ENCODE measurements at places on chromosomes 11 and 22.

GRCh38 chr11:119509969-119510401, 87.0 kb upstream of the THY1 start:
- DNase-seq = no peak

- DNase-seq = no peak
Measured at GRCh38 chr22:30206944-30207343, 39.6 kb downstream of the LIF start.

GRCh38 chr11:14905104-14906033, 13.3 kb upstream of the CYP2R1 start:
- no peak for DNase-seq

- no peak for DNase-seq
Measured at GRCh38 chr11:69992943-69993694, 85.0 kb upstream of the ANO1 start.

- no peak for DNase-seq
Measured at GRCh38 chr11:131977231-131977630, 606.8 kb downstream of the NTM start.

DNA sequence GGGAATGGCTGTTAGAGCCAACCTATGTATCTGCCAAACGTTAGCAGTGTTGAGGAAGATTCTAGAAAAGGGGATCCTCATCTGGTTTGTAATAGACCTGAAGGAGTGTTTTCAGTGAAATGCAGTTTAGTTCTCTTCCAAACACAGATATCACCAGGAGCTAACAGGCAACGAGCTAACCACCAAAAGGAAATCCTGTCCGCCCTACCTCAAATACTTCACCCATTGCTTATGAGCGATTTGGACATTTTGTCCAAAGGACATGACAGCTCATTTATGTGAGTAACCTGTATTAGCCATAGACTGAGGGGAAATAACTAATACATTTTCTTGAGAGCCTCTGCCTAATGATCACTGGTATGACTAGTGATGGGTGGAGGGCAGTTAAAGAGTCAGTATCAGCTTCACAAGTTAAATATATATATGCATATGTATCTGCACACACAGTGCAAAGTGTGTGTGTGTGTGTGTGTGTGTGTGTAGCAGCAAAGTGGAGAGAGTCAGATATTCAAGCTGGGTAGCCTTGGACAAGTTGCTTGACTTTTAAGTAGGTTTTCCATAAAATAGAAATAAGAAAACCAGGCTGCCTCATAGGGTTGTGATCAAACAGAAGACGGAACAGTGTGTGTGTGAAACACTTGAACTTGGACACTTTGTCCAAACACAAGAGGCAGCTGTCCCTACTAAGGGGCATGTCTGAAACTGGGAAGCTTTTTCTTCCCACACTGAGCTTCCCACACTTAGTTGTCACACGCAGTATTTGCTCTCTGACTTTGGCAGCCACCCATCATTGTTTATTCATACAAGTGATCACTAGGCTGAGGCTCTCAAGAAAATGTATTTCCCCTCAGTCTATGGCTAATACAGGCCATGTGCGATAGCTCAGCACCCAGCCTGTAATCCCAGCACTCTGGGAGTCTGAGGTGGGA, 940 bp upstream of the C11orf91 start:
- no peak for DNase-seq

GRCh38 chr22:20852503-20852902, 6.1 kb downstream of the PI4KA start:
- DNase-seq = no peak

- no peak for DNase-seq
Measured at GRCh38 chr11:65911682-65912568, 6.9 kb downstream of the C11orf68 start.

- DNase-seq = no peak
Measured at GRCh38 chr11:75667831-75668450, 897 bp downstream of the MAP6 start.

GRCh38 chr22:41801147-41801819, 804 bp downstream of the CCDC134 start:
- no peak for DNase-seq

DNA sequence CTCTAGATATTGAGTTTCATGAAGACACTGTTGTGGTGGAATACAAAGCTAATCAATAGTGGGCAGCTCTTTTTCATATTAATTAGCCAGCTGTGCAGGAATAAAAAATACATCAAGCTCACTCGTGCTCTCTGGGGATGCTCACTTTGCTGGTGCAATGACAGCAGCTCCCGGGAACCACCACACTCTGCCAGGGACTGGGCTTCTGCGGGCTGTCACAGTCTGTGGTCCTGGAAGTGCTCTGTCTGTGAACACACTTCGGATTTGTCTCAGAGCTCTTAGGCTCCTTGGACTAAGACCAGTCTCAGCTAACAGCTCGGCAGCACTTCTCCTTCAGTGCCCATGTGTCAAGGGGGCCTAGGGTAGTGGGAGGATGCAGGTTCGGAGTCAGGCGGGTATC, 393.5 kb downstream of the TENM4 start:
- no peak for DNase-seq

DNA sequence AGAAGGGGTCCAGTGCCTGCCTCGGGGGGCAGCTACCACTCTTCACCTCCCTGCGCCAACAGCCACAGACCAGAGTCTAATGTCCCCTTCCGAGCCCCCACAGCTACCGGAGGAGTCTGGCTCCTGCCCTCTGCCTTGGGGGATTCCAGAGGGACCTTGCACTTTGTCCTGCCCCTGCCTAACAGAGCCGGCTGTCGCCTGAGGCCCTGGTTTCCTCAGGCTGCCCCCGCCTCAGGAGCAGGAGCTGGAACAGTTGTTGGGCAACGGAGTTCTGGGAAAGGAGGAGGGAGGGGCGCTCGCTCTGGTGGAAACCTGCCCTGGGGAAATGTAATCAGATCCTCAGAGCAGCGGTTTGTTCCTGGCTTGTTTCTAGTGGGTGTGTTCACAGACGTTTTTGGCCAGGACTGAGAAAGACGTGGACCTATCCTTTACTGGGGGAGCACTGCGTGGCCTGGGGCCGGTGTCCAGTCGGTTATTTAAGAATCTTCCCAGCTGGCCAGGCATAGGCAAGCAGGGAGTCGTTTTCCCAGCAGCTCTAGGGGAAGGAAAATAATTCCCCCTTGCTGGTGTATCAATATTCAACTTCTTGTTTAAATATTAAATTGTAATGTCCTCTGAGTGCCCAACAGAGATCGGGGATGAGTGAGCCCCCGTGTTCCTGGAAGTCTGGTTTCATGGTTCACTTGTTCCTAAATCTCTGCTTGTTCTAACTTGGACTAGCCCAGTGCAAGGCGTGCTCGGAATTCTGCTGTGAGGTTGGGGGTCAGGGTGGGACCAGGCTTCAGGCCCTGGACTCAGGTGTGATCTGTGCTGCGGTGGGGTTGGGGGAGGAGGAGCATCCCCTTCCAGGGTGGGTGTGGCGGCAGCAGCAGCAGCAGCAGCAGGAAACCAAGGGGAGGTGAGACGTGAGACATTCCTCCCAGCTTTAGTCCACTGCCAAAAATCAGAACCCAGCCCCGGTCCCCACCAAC, 32.1 kb downstream of the A4GALT start:
- no peak for DNase-seq

GRCh38 chr11:61092280-61092766, 10.0 kb upstream of the CD5 start:
- DNase-seq = no peak

DNA sequence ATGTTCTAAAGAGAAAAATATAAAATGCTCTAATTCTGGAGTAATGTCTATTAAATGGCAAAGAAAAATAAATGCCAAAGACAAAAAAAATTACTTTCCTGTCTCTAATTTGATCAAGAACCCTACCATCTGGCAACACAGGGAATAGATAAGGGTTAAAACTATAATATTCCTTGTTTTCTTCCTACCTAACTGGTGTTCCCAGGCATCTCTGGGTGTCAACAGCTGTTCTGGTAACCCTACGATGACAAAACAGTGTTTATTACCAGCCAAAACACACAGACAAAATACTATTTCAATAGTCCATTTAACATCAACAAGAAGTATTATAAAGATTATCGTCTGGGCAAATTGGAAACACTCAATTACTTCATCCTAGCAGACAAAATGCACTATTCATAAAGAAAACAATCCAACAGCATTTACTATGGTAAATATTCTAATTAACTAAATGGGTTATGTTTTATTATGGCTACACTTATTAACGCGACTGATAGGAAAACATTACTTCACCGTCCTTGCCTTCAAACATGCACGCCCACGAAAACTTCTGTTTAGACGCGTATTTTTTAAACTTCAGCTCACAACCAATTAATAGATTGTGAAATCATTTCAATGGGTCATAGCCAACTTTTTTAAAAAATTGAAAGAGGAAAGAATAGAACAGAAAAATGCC, 50.6 kb downstream of the LGR4 start:
- DNase-seq = no peak

DNA sequence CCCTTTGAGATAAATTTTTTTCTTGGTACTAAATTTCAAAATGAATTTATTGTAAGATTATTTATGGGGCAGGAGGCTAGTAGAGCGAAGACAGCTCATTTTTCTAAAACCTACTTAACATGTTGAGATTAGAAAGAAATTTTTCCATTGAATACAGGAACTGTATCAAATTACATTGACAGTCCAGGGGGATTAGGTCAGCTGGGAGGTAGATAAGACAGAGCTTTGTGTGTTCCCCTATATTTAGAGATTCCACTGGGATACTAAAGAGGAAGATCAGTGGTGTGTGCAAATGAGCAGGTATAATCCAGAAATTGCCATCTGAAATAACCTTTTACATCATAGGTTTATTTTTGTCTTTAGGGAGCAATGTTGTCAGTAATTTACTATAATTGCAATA, 32.1 kb downstream of the ENDOD1 start:
- DNase-seq = no peak

DNA sequence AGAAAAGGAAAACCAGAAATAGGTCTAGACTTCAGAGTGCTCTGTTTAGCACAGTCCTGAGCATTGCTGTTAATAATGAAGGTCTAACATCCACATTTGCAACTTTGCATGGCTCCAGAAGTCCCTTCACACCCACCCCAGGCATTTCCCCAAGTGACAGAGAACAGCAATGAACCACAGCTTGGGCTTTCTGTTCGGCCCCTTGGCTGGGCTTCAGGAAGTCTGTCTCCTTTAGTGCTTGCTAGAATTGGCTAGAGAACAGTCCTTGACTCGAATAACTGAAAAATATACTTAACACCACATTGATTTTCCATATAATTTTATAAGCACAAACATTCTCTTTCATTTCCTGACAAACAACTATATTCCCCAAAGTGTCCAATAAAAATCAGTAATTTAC, 29.3 kb upstream of the TENM4 start:
- no peak for DNase-seq

DNA sequence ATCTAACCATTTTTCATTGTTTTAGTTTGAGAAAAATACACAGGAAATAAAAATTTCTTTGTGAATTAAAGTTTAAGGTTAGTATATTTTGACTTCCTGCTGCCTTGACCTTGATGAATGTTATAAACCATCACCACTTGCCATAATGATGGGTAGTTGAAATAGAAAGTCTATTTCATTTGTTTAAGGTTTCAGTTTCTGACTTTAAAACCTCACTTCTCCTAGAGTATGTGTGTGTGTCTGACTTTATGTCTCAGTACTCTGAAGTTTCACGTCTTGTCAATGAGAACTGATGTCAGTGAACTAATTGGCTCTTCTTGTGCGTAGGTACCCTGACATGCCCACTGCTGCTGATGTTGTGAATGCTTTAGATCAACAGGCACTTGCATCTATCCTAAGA, 188.2 kb downstream of the METTL15 start:
- DNase-seq = no peak

DNA sequence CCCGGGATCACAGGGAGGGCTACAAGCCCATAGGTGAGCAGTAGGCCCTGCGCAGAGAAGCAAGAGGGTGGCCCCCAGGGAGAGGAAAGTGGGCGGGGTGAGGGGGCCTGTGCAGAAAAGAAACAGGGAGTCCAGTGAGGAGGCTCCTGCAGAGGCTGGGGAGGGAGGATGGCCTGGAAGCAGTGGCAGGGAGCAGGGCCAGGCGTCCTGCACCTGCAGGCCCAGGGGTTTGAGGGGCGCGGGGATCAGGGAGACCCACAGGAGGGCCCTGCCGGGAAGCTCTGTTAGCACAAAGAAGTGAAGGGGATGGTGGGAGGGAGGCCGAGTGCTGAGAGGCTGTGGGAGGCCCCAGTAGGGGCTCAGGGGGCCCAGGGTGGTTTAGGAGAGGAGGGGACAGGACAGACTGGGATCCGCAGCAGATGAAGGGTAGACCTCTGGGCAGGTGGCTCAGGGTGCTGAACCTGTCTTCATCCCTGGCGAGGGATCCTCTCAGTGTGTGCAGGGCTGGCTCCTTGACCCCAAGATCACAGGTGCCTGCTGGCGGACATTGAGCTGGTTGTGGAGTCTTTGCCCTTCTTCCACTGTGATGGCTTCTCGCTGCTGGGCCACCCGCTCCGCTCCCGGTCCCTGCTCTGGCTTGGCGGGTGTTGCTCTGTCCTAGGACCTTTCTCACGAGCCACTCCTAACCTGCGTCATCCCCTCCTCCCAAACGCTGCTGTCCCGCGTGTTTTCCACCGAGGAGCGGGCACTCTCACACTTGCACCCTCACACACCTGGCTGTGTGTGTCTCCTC, 31.8 kb upstream of the CELSR1 start:
- no peak for DNase-seq

- no peak for DNase-seq
Measured at GRCh38 chr11:33321422-33321821, 64.2 kb downstream of the HIPK3 start.

DNA sequence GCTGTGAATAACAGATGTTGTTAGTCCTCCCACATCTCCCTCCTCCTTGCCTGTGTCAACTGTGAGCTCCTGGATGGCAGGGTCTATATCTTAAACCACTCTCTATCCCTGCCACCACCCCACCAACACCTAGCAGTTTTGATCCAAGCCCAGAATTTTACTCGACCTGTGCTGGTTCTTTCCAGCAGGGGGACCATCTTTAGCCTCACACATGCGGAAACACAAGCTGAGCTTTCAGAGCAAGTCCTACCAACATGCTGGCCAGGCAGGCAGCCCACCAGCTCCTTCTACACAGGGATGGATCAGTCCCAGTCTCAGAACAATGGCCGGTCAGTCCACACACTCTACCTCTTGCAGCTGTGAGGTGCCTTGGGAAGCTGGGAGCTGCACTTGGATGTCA, 231.5 kb downstream of the NXPE2 start:
- DNase-seq = no peak

DNA sequence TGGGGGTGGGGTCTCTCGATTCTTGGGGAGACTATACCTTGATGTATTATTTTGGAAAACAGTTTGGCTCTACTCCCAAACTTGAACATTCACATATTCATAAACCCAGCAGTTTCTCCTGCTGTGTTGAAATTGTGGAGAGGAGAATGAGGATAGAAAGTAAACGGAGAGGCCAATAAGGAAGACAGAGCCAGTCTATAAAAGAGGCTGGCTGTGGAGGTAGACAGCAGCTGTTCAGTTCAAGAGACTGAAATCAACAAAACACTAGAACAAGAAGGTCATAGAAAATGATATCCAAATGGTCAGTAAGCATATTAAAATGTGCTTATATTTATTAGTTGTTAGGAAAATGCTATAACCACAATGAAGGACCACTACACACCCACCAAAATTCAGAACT, 1.9 kb upstream of the MOGAT2 start:
- no peak for DNase-seq

DNA sequence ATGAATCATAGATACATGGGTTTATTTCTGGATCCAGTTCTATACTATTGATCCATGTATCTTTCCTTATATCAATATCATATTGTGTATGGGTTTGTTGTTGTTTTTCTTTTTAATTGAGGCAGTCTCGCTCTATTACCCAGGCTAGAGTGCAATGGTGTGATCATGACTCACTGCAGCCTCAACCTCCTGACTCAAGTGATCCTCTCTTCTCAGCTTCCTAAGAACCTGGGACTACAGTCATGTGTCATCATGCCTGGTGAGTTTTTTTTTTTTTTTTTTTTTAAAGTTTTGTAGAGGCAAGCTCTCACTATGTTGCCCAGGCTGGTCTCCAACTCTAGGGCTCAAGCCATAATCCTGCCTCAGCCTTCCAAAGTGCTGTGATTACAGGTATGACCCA, 1589.4 kb upstream of the TENM4 start:
- no peak for DNase-seq

All from stimulated activated CD8-positive, alpha-beta memory T cell treated with anti-CD3 and anti-CD28 coated beads, Interleukin-4, amount 100 ng/mL, for 4 hours (primary cell).